ENCODE measurements at places on chromosomes 16 and 17.

- no peak for DNase-seq
These were observed at the start of gene KCNJ12 for GRCh38 chr17:21376081-21376758. Gene KCNJ12, plus strand, starts transcription at chr17:21376357. Its CDS starts 38,986 bp downstream, at chr17:21415343.

DNA sequence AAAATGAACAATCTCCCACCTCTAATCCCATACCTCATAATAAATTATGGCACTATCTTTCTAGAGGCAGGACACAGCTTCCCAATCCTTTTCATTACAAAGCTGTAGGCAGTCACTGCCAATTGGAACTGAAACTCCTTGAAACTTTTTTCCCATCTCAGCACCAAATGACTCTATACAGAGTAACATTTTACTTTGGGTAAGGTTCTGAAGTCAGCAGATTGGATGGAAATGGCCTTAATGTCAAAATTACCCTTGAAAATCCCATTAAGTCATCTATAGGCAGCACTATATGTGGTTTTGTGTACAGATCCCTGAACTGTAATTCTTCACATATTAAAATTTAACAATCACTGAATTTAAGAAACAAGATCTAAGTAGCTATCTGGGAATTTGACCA, 30.3 kb upstream of the CORO6 start:
- DNase-seq: no peak

DNA sequence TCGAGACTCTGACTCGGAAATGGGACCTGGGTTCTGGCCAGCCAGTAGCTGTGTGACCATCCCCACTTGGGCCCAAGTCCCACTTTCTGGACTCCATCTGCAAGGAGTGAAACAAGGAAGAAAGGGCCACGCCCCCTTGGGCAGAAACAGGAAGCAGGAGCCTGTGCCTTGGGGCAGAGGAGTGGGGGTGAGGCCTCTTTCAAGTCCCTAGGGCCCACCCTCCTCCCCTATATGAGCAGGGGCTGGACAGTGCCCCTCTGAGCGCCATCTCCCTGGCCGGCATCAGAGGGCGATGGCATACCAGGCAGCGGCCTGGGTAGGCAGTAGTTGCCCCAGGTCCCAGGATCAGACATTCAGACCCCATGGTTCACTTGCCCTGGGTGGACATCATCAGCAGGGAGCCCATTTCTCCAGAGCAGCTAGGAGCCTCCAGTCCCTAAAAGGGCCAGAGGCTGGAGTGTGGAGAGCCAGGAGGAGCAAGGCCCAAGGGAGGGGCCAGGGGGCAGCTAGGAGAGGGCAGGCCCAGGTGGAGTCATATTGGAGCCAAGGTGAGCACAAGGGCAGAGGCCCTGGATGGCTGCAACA, 7.1 kb downstream of the BCAR1 start:
- DNase-seq: no peak

- no peak for DNase-seq
These were observed 349.2 kb upstream of the HSBP1 start for GRCh38 chr16:83458612-83459011.

DNA sequence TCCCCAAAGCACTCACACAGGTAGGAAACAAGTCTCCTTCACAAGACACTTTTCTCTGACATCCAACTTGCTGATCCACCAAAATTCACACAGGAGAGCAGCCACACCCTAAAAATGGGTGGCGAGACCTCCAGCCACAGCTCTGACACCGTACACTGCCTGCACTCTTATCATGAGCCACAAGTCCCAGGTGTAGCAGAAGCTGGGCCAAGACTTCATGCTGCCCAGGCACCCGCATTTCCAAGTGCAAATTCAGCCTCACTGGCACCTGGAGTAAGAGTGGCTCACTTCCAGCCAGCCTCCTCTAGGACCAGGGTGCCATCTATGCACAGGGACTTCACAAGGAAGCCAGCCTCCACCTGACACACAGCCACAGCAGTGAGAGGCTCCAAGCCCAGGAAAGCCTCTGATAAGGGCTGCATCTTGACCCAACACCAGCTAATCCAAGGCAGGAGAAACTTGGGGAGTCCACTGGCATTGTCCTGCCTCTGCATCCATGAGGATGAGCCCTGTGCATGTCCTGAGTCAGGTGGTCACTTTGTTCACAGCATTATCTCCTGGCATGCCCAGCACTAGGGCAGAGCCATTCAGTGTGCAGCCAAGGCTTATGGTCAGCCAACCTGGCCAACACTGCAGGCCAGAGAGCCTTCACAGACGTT, 2.6 kb upstream of the ZNF768 start:
- DNase-seq: no peak

DNA sequence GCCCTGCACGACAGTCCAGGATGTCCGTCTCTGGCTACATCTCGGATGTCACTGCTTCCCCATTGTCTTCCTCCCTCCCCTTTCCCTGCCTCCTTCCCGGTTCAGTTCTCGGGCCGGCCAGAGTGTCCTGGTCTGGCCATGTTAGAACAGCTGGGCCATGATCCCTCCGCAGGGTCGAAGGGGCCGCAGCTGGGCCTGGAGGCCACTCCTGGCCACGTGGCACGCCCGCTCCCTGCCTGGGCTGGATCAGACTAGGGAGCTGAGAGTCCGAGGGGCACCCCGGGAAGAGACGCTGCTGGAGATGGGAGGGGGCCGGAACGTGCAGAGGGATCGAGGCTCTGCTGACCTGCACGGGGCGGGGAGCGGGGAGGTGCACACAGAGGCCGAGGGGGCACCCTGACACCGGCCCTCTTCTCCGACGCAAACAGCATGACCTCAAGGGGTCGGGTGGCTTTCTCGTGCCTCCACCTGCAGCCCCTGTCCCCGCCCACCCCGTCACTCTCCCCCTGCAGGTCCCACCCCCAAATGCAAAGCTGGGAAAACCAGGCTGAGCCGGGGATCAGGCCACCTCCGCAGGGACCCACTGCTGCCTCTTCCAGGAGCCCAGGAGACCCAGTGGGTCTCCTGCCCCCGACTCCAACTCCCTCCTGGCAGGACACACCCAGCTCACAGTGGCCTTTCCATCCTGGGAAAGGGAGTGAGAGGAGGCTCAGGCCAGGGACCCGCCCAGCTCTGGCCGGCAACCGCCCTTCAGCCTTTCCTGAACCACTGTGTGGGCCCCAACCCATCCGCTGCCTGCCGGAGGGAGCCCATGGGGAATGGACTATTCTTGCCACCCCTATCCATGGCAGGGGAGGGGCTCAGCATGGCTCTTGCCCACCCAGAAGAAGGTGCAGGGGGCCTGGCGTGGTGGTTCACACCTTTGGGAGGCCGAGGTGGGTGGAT, 38.5 kb downstream of the CTU2 start:
- DNase-seq: no peak

DNA sequence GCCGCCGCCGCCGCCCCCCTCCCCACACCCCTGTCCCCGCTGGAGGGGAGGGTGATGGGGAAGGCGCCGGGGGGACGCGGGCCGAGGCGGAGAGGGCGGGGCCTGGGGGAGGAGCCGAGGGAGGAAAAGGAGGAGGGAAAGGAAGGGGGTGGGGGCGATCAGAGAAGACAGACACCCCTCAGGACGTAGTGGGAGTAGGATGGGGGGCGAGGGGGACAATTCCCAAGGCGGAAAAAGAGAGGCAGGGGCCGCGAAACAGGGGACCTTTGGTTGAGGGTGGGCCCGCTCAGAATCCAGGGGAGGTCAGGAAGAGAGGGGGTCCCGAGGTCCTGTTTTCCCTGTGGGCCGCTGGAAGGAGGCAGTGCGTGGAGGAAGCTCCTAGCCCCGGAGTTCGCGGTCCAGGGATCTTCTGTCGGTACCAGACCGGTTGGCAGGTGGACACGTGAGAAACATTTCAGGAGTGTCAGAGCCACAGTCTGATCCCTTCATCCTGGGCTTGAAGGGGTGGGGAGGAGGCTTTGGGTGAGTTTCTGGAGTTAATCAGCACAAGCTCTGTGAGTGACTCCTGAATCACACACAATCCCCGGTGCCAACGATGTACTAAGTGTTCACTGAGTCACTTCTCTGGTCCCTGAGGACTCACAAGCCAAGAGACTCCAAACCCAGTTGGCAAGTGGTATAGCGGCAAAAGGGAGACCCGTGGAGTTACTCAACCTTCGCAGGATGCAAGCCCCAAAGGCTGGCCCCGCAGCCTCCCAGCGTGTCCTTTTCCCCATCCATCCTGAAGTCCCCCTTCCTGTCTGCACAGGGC, at the start of gene XYLT1:
XYLT1 (minus strand) TSS at position 53 of the 811 bp plus-strand sequence. CDS start 164 bp downstream, outside the sequence.
- DNase-seq: no peak

GRCh38 chr17:49567871-49568694, 7.6 kb upstream of the NXPH3 start:
- DNase-seq: peak; percentile 62

DNA sequence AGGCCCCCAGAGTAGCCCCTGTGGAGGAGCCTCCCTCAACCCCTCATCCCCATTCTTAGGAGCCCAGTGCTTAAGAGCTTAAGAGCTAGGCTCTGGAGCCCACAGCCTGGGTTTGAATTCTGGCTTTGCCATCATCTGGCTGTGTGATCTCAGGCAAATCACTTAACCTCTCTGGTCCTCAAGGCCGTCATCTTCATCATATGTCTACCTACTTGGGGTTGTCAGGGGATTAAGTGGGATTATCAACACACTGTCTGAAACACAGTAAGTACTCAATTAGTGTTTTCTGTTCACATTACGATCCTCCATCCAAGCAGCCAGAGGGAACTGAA, 4.8 kb downstream of the SREBF1 start:
- no peak for DNase-seq

DNA sequence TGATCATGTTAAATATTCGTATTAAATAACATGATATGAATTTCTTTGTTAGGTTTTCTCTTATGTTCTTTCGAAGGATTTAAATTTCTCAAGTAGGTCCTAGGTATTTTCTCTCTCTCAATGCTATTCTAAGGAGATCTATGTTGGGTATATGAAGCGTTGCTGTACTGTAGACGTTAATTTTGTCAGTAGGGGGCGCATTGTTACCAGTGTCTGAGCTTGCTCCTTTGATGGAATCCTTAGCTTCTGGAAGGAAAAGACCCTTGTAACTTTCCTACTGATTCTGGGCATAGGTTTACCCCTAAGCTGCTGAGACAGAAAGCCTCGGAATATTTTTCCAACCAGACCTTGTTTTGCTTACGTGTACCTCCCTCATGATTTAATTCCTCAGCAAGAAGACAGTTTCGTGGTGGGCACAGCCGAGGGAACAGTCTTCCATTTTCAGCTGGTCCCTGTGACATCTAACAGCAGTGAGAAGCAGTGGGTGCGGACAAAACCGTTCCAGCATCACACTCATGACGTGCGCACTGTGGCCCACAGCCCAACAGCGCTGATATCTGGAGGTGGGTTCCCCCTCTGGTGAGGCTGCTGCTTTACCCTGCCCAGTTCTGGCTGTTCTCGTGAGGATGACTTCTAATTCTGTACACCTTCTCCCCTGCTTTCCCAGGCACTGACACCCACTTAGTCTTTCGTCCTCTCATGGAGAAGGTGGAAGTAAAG, 17.9 kb downstream of the UTP4 start:
- DNase-seq: peak; percentile 76

DNA sequence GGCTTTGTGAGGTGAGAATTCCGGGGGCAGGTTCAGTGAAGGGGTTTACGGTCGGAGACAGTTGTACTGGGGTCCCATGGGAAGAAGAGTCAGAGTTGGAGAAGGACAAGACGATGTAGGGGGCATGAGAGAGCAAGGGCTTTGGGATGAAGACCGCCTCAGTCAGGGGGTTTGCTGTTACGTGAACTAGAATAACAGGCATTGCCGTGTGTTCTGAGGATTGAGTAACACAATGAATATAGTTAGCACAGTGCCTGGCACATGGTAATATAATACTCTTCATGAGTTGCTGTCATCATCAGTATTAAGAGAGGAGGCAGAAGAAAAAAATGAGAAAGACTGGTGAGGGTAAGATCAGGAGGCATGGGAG, 577 bp downstream of the ZNF646 start:
- no peak for DNase-seq

- no peak for DNase-seq
These were observed 601.5 kb upstream of the SOX9 start for GRCh38 chr17:71519285-71519684.

- no peak for DNase-seq
These were observed 8.6 kb upstream of the BAHCC1 start for GRCh38 chr17:81386646-81387099.

DNA sequence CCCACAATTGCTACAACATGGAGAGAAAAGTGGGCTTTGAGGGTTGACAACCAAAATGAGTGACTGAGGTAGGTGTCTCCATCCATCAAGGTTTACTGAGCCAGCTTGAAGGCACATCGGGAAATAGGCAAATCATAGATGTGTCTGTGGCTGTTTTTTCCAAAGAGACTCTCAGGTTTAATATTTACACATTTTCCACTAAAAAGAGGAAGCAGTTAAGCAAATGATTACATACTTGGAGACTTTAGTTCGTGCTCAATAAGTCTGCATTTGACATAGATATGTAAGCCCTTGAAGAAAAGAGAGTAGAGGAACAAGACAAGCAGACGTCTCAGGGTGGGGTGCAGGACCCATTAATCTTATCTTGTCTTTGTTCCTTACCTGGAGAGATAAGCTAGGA, 148.9 kb upstream of the COX10 start:
- DNase-seq: no peak

- no peak for DNase-seq
These were observed 844 bp downstream of the TAOK2 start for GRCh38 chr16:29974291-29975133.

- no peak for DNase-seq
These were observed 90.8 kb downstream of the ABCC12 start for GRCh38 chr16:48064971-48065370.

GRCh38 chr16:83995754-83996153, 27.7 kb downstream of the NECAB2 start:
- no peak for DNase-seq
